ENCODE measurements at places on chromosomes 1 and 21.

- no peak for DNase-seq
Measured at GRCh38 chr1:153922076-153922971, 448 bp downstream of the GATAD2B start.

DNA sequence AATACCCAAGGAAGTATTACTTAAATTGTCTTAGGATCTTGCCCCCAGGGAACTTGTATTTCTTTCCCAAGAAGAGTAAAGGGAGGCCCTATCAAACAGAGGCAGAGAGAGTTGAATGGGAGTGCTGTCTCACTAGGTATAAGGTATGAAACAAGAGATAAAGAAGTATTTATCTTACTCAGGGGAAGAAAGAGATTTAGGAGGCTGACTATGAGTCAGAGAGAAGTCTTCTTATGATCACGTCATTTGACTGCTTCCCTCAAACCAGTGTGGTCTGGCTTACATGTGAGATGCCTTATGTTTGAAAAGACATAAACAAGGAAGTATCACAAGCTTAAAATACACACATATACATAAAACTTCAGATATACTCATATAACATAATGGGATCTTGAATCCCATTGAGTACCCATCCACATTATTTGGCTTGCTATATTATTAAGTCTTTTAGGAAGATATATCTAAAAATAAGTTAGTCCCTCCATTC lies 29.6 kb downstream of the DUSP10 start:
- DNase-seq, result peak; percentile 47

GRCh38 chr1:82161700-82162141 lies 361.0 kb downstream of the ADGRL2 start:
- DNase-seq, result no peak

DNA sequence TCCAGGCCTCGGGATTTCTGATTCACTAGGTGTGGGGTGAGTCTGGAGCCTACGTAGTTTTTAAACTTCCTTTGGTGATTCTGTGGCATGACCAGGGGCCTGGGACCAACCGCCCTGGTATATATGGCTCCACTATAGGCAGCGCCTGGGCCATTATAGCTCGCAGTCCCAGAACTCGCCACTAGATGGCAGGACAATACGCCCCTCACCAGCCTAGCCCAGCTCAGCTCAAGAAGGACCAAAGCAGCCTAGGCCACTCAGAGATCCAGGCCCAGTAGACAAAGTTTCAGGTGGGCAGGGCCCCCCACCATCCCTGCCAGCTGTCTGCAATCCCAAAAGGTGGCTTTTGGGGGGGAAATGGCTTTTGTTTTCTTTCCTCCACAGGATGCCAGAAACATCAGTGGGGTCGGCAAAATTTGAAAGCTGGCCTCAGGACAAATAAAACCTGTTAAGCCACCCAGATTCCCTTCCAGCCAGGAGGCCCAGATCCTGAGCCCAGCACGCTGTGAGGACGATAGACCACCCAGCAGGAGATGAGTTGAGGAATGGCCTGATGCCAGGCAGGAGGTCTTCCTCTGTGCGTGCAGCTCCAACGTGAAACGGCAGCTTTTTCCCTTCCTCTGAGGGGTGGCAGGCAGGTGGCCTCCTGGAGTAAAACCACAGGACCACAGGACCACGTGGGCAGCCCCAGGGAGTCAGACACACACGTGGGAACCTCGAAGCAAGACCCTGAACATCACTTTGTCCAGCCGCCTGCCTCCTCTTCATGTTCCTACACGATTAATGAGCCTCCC lies 24.8 kb upstream of the TMEM51 start:
- DNase-seq, result peak; percentile 60
